ENCODE measurements at places on chromosomes 12 and 14. TPM values are rescaled to one million over a fixed set of nuclear protein-coding genes. Genes with fewer than 3 reads are reported as not detected.

AICDA gene
- total RNA-seq, result not detected

CLEC14A gene
- total RNA-seq, result 418 TPM

PRDM4 gene
- 50.1 TPM for total RNA-seq

ADAM21 gene
- 0.19 TPM for total RNA-seq

DIO2 gene
- not detected for total RNA-seq

LHX5 gene
- not detected for total RNA-seq

TMEM63C gene
- not detected for total RNA-seq

SIX6 gene
- not detected for total RNA-seq

SYNDIG1L gene
- total RNA-seq, result not detected

KRT75 gene
- not detected for total RNA-seq

ACOT6 gene
- 0.29 TPM for total RNA-seq

FAM181A gene
- total RNA-seq, result not detected

CLEC12A gene
- total RNA-seq, result not detected

KRT3 gene
- total RNA-seq, result not detected

ABCD2 gene
- not detected for total RNA-seq

PTGER2 gene
- not detected for total RNA-seq

HCAR3 gene
- not detected for total RNA-seq

ZBTB39 gene
- 12.1 TPM for total RNA-seq

NRXN3 gene
- total RNA-seq, result 0.48 TPM

KRT8 gene
- total RNA-seq, result 12.5 TPM

CCDC184 gene
- 0.10 TPM for total RNA-seq

Measured in vein endothelial cell (primary cell).